ENCODE measurements at places on chromosomes 1 and 21.
A peak's percentile ranks its signal among the peaks of the same experiment; 100 is the strongest.

GRCh38 chr1:68590473-68590872 is 93.6 kb upstream of the DEPDC1 start:
- no peak for DNase-seq

GRCh38 chr1:183105449-183105848 is 80.6 kb upstream of the LAMC2 start:
- DNase-seq = no peak

DNA sequence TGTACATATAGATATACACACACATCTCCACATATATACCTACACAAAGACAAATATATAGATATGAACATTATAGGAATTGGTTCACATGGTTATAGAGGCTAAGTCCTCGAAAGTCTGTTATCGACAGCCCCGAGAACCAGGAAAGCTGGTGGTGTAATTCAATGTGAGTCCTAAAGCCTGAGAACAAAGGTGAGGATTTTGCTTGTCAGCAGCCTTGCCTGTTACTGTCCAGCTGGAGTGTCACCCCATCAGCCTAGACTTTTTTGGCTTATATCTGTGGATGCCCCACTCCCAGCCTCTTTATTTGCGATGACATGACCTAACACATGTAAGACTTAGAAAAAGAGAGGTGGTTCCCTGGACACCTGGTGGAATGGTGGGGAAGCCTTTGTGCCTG is 97.0 kb downstream of the GIPC2 start:
- no peak for DNase-seq

- no peak for DNase-seq
Measured at GRCh38 chr1:42982641-42983040, 24.0 kb upstream of the SLC2A1 start.

DNA sequence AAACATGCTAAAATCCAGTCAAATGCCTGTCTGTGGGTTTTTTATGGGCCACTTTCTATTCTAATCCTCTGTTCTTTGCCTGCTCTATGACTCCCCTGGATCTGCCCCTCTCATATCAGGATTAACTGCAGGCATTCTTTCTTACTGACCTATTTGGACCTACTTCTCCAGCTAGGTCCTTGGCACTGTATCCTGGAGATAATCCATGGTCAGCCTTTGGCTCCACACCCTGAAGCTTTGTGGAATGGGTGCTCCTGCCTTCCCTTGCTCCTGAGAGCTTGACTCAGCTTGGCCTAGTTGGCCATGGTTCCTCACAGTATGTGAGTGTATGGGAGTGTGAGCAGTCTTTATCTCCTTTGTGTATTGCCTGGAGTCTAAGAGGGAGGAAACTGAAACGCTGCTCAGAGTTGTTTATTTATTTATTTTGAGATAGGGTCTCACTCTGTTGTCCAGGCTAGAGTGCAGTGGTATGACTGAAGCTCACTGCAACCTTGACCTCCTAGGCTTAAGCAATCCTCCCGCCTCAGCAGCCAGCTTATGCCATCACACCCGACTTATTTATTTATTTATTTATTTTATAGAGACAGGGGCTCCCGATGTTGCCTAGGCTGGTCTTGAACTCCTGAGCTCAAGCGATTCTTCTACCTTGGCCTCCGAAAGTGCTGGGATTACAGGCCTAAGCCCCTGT is 28.7 kb upstream of the CDC14A start:
- DNase-seq = no peak

- no peak for DNase-seq
Measured at GRCh38 chr1:115649964-115650363, 8.2 kb downstream of the VANGL1 start.

GRCh38 chr1:225440380-225441221 is 12.8 kb upstream of the LBR start:
- DNase-seq = no peak

- DNase-seq = no peak
Measured at GRCh38 chr1:94942171-94943128, 15.5 kb upstream of the CNN3 start.

DNA sequence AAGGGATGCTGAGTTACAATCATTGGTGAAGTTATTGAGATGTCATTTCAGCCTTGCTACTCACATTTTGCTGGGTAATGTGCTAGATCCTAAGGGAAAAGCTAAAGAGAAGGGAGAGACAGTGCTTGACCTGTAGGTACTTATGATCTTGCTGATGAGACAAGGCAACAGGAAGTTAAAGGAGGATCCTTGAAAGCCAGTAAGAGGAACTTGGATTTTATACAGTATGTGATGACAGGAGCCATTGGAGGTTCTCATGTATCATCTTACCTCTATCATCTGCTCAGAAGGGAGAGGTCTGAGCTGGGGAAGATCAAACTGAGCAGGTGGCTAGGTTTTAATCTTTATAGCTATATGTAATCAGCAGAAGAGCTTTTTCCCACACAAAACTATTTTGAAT is 6.3 kb downstream of the APOBEC4 start:
- no peak for DNase-seq

- DNase-seq = no peak
Measured at GRCh38 chr1:77833521-77834100, 54.2 kb downstream of the MIGA1 start.

DNA sequence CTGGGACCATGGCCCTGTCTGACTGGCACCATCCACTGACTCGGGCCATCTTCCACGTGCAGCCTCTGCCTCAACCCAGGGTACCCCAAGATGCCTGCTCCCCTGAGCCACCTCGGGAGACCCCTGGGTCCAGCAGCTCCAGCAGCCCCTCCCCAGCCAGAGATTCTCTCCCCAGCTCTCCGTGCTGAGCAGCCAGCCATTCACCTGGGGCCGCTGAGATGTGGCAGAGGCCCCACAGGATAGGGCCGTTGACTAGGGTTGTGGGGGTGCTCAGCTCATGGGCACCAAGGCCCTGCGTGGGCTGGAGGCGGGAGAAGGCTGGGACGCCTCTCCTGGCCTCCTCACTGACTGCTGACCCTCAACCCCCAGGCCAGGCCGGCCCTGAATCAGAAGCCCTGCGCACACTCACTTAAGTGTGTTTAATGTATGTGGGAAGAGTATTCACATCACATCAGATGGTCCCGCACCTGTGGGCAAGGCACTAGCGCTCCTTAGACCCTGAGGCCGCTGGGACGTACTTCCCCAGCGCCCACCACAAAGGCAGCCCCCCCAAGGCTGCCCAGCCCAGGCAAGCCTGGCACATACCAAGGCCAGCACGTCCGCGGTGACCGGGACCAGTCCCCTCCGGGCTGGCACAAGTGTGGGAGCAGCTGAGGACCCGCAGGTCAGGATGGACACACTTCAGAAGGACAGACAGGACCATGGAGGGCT is 27.8 kb downstream of the SLC19A1 start:
- no peak for DNase-seq

GRCh38 chr21:44006017-44006619 is 6.0 kb upstream of the TRAPPC10 start:
- no peak for DNase-seq

DNA sequence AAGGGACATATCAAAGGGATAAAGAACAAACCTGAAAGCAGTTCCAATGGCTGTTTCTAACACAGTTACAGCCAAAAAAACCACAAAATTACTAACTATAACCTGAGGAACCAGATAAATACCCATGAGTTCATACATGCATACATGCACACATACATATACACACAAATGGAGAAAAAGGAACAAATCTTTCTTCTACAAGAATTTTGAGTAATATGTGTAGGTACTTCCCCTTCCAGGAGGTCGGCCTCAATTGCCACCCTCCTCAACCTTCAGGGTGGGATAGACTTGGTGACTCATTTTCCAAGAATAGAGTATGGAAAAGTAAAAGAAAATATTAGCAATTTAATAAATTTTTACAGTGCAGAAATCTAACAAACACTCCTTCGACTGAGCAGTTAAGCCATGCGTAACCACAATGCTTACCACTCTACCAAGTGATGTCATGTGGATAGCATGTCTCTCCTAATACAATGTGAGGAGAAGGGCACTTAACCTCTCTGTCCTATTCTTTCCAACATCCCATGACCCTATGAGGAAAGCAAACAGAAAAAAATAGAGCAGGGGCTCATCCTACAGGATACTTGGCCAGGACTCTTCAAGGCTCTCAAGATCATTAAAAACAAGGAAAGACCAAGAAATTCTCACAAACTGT is 243.0 kb upstream of the RUNX1 start:
- no peak for DNase-seq

DNA sequence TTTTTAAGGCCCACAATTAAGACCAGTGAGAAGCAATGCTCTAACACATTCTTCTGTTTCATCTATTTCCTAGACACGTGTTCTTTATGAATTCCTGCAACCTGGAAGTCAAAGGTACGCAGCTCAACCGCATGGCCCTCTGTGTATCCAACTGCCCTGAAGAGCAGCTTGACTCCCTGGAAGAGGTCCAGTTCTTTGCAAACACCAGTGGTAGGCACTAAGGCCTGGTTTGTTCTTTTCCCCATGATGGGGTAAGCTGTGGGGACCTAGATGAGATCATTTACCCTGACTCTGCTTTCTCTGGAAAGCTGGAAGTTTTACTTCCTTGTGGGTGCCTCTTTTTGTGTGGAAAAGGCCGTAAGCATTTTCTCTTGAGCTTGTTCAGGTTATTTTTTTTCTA is 7.3 kb downstream of the SLC44A3 start:
- DNase-seq = no peak

DNA sequence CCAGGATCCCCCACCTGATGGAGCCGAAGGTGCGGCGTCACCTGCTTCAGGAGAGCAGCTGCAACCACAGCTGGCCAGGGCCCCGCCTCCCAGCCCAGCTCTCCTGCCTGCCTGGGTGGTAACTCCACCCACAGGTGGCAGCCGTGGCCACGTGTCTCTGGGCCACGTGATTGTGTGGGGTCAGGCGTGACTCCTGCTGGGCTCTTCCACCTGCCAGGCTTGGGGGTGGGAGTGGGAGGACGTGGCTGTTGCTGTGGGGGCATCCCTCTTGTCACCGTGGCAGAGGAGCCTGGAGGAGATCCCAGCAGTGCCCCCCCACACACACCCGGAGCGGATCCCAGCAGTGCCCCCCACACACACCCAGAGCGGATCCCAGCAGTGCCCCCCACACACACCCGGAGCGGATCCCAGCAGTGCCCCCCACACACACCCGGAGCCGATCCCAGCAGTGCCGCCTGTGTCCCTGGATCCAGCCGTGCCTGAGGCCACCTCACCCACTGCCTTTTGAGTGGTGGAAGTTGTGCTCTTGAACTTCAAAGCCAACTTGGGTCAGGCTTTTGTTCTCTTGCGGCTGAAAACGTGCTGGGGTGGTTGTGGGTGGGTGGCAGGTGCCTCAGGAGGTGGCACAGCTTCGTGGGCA is 32.2 kb downstream of the POFUT2 start:
- peak; percentile 60 for DNase-seq

DNA sequence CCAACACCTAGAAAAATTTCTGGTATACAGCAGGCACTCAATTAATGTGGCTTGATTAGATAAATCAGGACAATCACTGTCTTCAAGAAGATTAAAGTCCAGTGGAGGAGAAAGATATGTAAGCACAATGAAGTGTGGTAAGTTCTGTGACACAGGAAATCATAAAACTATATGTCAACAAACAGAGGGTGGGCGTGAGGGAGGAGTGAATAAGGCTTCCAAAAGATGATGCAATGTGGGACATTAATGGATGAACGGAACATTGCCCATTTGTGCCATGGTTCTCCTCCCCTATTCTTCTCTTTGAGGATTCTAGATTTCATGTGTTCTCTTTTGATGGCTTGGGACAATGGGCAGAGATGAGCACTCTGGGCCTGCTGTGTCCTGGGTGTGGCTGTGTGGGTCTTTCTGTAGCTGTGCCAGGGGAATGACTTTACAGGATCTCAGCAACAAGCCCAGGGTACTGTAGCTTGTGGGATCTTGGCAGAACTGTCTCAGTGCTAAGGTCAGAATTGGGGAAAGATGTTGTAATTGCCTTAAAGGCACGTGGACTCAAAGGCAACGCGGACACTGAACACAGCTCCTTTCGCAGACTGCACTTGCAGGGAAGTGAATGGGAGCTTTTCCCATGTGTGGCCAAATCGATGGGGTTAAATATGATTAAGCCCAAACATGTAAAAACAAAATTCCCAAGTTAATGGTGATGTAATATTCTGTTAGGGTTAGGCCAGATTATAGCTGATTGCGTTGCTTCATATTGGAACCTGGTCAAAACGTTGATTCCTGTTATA is 366.9 kb downstream of the TGFB2 start:
- no peak for DNase-seq

Data from CD4-positive, alpha-beta T cell treated with Interferon alpha-2 for 1 hour (primary cell).